Activated CD4-positive, alpha-beta T cell treated with anti-CD3 and anti-CD28 coated beads, Interleukin-2, Interleukin-6, amounts not matched to agents 100 ng/mL and 50 ng/mL, durations not matched to agents 16 hours and 8 hours (primary cell): ENCODE measurements at places on chromosomes 4 and X.

GRCh38 chrX:48999030-48999429 is 3.0 kb downstream of the GRIPAP1 start:
- DNase-seq = peak; percentile 15

DNA sequence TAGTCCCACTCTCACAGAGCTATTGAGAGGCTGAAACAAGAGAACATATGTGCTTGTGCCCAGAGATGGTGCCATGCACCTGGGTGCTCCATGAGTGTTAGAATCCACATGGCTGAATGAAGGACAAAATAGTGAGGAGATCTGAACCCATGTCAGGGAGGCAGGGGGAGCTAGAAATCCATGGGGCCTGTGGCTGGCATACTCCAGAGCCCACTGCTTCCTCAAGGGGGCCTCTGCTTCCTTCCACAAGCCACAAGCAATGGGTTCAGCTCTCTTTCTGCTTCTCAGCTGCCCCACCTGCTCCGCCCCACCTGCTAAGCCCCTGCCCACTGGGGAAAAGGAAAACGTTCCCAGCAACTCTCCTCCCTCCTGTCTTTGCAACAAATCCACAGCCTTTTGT is 46.1 kb downstream of the PJA1 start:
- DNase-seq = no peak

DNA sequence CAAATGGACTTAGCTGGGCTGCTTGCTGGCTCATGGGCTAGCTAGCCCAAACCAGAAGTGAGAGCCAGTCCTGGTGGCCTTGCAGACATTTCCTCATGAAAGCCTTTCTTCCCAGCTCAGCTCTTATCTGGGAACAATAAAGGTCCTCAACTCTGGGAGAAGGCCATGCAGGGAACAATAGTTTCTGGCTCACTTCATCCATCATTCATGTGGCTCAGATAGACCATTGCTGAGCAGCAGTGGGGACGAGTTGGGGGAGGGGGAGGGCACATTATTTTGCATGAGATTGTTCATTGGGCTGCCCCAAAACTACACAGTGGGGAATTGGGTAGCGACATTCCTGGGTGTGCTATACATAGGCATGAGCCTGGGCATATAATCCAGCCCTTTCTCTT is 47.6 kb downstream of the NHSL2 start:
- DNase-seq = no peak

GRCh38 chr4:77187322-77187721 is 30.3 kb downstream of the CCNG2 start:
- no peak for DNase-seq

DNA sequence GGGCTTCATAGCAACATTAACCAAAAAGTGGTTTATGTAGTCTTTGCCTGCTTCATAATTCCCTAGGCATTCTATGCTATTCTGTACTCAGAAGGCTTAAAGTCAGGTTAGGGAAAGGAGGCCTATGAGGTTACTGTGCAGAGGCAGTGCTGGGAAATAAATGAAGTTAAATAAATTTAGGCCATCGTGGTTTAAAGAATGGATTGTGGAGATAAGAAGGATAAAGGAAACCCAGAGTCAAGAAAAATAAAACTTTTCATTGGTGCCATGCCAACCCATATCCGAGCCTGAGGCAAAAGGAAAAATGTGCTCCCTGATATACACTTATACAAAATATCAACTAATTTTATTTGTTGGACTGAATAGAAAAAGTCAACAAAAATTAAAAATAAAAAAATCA is 70.2 kb downstream of the AR start:
- DNase-seq = no peak

- DNase-seq = no peak
Observed at GRCh38 chr4:19286924-19287323, 964.8 kb upstream of the SLIT2 start.

DNA sequence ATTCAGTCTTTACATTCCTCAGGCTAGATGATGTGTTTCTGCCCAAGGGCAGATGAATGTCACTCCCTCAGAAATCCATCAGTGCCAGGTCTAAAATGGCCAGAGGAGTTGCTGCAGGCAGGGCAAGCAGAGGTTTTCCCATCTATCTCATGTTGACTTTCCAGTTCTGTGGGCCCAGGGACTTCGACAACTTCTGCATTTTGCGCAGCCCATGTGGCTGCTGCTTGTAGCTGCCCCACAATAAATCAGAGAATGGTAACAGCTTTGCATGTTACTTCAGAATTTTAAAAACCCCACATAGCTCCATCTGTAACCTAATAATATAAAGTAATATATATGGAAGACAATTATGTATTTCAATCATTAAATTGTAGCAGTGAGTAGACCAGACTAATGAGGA is 1367.7 kb upstream of the AGA start:
- DNase-seq = no peak

DNA sequence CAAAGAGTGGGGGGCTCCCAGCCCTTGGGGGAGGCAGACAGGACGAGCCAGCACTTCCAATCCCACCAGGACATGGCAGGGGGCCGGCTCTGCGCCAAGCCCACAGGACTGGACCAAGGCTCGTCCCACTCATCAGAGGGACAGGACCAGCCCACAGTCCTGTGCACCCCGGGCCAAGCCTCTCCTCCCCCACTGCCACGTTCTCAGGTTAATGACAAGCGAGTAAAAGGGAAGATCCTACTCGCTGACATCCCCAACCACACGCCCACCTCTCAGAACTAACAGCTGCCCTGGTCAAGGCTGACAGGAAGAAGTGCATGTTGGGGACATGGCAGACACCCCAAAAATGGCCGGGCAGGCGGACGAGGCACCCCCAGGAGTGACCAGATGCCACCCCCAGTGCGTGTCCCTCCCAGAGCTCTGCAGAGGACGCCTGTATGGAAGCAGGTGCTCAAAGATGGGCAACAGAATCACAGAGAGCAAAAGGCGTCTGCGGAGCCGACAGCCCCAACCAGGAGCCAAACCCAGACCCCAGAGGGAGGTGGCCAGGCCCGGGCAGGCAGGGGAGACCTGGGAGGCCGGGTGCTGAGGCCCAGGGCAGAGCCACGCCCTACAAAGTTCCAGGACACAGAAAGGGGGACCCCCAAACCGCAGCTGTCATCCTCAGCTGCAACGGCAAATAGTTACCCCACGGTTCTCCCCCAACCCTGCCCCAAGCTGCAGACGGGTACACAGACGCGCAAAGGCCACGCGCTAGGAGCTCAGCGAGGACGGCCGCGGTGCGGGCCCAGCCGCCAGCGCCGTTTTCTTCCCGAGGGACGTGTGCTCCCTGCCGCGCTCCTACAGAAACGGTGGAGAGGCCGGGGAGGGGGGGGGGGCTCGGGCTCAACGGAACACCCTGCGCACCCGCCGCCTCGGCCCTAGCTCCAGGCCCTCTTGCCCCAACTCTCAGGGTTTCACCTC is 1.7 kb downstream of the CTBP1 start:
- DNase-seq = peak; percentile 41

- no peak for DNase-seq
Observed at GRCh38 chrX:1086444-1087409, 125.7 kb downstream of the CRLF2 start.

GRCh38 chrX:153547195-153547594 is 29.8 kb downstream of the ATP2B3 start:
- no peak for DNase-seq

DNA sequence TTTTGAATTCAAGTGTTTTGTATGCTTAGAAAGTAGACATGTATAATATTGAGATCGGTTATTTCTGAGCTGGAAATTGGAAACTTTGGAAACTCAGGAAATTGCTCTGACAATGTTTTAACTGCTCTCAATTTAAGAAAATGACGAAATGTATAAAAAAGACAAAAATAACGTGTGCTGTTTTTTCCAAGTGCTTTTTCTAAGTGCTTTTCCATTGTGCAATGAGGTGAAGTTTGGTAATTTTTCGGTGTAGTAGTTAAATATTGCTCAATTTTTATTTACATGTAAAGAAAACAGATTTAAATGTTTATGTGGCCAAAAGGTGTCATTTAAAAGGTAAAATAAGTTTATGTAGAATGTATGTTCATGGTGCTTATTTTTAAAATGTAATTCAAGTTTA is 39.4 kb upstream of the RHOH start:
- DNase-seq = no peak

GRCh38 chr4:88910101-88910500 is 146.9 kb downstream of the FAM13A start:
- no peak for DNase-seq

- no peak for DNase-seq
Observed at GRCh38 chrX:2719774-2720447, 28.8 kb downstream of the CD99 start.

- no peak for DNase-seq
Observed at GRCh38 chr4:127425851-127426250, 206.9 kb upstream of the INTU start.

DNA sequence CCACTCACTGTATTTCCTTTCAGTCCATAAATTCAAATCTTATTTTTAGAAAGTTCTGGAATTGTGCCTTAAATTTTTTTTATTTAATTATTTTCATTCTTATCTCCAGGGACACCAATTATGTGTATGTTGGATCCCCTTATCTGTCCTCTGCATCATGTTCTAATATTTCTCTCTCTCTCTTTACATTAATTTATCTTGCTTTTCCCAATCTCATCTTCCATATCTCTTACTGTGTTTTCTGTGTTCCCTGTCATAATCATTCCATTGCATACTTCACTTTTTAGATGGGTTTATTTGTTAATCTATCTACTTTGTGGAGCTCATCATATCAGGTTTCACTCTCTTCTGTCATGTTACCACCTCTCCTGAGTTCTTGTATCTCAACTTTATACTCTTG is 37.4 kb downstream of the PPP2R2C start:
- no peak for DNase-seq

- no peak for DNase-seq
Observed at GRCh38 chrX:53950130-53950733, 94.0 kb downstream of the PHF8 start.

GRCh38 chr4:37837446-37837845 is 11.0 kb downstream of the PGM2 start:
- peak; percentile 24 for DNase-seq

- no peak for DNase-seq
Observed at GRCh38 chr4:7808752-7809151, 130.9 kb downstream of the AFAP1 start.

- no peak for DNase-seq
Observed at GRCh38 chrX:135340831-135341230, 31.6 kb downstream of the ETDC start.

DNA sequence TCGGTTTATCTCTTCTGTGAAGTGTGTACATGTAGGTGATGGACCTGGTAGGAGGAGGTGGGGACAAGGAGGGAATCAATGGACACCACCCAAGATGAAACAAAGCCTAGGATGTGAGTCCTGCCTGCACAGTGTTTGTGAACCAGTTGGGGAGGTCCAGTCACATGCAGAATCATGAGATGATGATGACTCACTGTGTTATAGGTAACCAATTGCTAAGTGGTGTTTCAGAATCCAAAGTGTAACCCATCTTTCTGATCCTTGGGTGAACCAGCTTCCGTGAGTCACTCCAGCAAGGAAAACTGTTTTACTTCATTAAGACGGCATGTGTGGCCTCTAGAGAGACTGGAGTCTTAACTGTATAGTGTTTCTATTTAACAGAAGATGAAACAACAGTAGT is 57.9 kb upstream of the HPF1 start:
- no peak for DNase-seq

- no peak for DNase-seq
Observed at GRCh38 chr4:145939856-145940255, 1.2 kb upstream of the ZNF827 start.

- peak; percentile 13 for DNase-seq
Observed at GRCh38 chrX:56281789-56282188, 49.6 kb downstream of the KLF8 start.

- no peak for DNase-seq
Observed at GRCh38 chr4:104492183-104492771, 2.4 kb downstream of the CXXC4 start.

DNA sequence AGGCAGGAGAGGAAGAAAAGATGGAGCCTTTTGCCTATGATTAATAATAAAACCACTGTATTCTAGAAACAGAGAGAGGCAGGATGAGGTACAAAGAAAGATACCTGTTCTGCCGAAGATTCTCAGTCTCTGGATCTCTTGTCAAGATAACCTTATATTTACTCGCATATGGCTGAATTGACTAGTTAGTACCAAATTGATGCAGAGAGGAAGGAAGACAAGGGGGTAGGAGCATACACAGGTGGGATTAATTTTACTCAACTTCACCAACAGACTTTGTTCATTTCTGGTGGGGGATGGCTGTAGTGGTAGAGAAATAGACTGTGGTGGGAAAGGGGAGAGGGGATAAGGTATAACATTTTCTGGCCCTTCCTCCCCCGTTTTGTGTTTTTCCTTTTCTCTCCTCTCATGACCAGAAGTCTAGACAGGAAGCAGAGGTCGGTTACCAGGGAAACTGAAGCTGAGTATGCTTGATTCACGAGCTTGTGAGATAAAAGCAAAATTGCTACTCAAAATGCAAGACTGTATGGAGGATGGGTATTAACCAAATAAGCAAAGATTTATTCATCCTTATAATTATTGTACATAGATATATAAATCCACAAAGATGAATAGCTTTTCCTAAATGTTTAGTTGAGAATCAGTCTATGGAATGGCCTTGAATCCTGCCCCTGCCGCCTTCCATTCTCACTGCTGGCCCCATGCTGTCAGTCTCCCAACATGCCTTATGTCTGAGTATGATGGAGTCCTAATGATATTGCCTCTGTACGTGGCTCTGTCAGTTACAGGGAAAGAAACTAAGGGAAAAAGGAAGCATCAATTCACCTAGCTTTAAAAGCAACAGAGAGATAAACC is 17.8 kb upstream of the PAGE2B start:
- peak; percentile 3 for DNase-seq

- no peak for DNase-seq
Observed at GRCh38 chrX:70554523-70554922, 109.9 kb downstream of the DLG3 start.

GRCh38 chr4:5280828-5281227 is 229.5 kb downstream of the STK32B start:
- DNase-seq = peak; percentile 66

- DNase-seq = no peak
Observed at GRCh38 chr4:74999714-75000309, 66.9 kb downstream of the PARM1 start.

GRCh38 chr4:169269916-169270809 is 593 bp downstream of the SH3RF1 start:
- peak; percentile 31 for DNase-seq

- DNase-seq = no peak
Observed at GRCh38 chrX:73867144-73867543, 304.1 kb downstream of the CHIC1 start.

GRCh38 chr4:39263895-39264294 is 81.6 kb downstream of the WDR19 start:
- no peak for DNase-seq

DNA sequence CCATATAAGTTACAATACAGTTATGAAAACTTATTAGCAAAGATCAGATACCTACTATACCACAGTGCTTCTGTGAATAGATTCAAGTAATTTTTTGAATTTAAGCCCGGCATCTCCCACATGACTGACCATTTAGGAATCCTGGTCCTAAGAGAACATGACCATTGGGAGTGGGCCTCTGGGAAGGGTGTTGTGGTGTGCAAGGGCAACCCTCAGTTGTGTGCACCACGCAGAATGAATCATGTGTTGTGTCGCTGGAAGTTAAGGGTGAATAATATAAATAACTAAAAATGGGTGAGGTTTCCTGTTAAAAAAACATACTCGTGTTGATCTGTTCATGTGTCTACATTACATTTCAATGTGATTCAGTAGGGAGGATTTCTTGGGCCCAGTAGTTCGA is 15.5 kb downstream of the CPE start:
- no peak for DNase-seq

GRCh38 chr4:187184508-187184907 is 460.9 kb upstream of the FAT1 start:
- no peak for DNase-seq
